Stimulated activated CD4-positive, alpha-beta T cell treated with anti-CD3 and anti-CD28 coated beads, Interleukin-4, amount 100 ng/mL, for 24 hours (primary cell): ENCODE measurements at places on chromosomes 2 and 18.

GRCh38 chr2:173819852-173820251, 145.3 kb downstream of the SP3 start:
- no peak for DNase-seq

GRCh38 chr2:182090486-182090885, 104.8 kb downstream of the PPP1R1C start:
- DNase-seq = no peak

DNA sequence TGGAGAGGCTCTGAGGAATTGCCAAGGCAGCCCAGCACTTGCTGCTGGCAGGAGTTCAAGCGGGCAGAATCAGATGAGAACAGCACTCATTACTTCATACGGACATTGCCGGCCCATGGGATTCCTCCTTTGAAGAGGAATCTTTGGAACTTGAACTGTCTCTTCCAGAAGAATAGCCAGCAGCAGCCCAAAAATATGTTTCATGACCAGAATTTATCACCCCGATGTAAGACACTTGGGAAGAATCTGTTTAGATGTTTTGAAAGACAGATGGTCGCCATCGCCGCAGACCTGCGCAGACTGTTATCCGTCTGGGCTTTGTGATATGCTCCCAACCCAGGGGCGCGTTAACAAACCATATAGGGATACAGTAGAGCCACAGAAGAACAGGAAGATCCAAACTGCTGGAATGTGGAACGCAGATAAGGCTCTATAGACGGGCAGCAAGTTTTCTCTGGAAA, 3.7 kb upstream of the ADI1 start:
- DNase-seq = no peak

DNA sequence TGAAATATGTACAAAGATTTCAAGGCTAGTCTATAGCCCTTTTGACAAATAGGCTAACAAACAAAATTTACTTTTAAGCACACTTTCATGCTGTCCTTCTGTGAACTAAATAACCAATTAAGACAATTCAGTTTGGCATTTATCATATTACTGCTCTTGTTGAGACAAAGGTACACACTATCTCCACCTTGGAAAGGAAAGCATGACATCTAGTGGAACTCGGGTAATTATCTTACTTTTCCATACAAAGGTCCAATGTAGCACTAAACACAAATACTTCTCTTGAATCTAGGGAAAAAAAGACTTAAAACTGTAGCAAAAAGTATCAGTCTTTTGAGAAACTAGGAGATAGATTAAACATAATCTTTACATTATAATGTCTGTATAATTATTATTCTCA, 125.0 kb upstream of the CD226 start:
- no peak for DNase-seq

GRCh38 chr2:120732506-120733237, 3.0 kb upstream of the GLI2 start:
- no peak for DNase-seq

GRCh38 chr2:112006076-112006410, 49.0 kb upstream of the TMEM87B start:
- no peak for DNase-seq

GRCh38 chr2:145383961-145384360, 864.0 kb upstream of the ZEB2 start:
- no peak for DNase-seq

DNA sequence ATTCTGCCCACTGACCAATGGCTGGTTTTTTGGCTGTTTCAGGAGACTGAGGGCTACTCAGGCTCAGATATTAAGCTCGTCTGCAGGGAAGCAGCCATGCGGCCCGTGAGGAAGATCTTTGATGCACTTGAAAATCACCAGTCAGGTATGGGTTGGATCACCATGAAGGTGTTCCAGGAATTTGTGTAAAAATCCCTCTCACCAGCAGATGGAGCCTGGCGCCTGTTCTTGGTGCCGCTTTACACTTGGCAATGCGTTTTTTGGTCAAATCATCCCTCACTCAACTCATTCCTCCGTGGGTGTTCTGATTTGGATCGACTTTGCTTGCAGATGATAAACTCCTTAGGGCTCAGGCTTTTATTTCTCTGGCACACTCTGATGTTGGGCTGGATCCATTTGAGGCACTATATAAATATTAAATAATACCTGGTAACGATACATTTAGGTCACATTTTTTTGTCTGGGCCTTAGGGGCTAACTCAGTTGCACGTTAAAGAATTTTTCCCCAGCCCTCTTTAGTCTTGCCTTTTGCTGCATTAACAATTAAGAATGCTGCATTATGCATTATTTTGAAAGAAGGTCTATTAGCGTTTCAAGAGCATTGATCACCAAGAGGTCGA, 50.0 kb downstream of the HDHD2 start:
- DNase-seq = peak; percentile 69

- DNase-seq = no peak
Observed at GRCh38 chr2:233389601-233390125, 35.4 kb downstream of the DGKD start.

- DNase-seq = no peak
Observed at GRCh38 chr18:44773640-44774155, 93.0 kb downstream of the SETBP1 start.

DNA sequence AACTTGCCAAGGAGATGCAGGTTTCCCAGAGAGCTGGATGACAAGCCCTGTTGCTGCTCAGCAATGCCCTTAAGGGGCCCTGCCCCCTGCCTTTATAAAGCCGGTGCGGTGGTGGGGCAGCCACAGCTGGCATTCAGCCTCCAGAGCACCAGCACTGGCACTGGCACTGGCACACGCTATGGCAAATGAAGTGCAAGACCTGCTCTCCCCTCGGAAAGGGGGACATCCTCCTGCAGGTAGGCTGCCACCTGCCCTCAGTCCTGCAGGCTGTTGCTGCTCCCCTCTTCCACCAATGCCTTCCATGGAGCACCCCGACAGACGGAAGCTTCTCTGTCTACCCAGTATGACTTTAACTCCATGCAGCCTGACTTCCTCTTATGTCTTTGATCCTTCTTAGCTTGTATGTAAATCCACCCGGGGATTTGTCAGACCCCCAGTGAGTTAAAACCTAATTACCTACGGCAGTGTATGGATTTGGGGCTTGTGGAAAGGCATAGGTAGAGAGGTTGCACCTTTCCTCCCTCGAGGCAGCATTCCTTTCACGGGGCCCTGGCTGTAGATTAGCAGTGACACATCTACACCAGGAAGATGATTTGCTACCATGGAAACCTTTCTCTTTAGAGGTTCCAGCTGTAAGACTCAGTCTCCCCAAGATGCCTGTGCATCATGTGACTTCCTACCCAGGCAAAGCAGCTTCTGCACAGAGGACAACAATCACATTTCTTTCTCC, at the start of gene DAPL1:
DAPL1 (plus strand) TSS at position 123 of the 730 bp plus-strand sequence; CDS start at position 179, 56 bp downstream.
- no peak for DNase-seq

DNA sequence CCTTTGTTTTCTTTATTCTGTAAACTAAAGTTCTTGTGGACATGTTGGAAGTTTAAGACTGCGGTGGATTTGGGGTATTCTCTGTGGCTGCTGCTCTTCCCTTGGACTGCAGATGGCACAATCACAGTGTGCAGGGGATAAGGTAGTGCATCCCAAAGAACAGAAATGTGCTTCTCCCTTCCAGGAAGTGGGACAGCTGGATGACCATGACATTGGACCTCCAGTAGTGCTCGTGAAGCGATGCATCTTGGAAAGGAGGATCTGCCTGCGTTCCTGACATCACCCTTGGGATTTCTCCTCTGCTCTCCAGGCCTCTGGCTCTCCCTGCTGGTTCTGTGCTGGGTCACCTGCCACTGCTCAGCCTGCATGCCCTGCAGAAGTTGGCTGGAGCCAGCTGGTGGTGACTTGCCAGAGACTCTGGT, 109.9 kb downstream of the SLC4A3 start:
- no peak for DNase-seq

- no peak for DNase-seq
Observed at GRCh38 chr2:241776336-241777169, at the start of gene GAL3ST2. Gene GAL3ST2, plus strand, starts transcription at chr2:241776822. Its CDS starts 134 bp downstream, at chr2:241776956.

GRCh38 chr18:5237083-5237722, 40.1 kb upstream of the AKAIN1 start:
- no peak for DNase-seq

- no peak for DNase-seq
Observed at GRCh38 chr2:203237346-203238238, 1.2 kb upstream of the CYP20A1 start.

- DNase-seq = peak; percentile 76
Observed at GRCh38 chr2:42105330-42106256, 57.8 kb downstream of the PKDCC start.

DNA sequence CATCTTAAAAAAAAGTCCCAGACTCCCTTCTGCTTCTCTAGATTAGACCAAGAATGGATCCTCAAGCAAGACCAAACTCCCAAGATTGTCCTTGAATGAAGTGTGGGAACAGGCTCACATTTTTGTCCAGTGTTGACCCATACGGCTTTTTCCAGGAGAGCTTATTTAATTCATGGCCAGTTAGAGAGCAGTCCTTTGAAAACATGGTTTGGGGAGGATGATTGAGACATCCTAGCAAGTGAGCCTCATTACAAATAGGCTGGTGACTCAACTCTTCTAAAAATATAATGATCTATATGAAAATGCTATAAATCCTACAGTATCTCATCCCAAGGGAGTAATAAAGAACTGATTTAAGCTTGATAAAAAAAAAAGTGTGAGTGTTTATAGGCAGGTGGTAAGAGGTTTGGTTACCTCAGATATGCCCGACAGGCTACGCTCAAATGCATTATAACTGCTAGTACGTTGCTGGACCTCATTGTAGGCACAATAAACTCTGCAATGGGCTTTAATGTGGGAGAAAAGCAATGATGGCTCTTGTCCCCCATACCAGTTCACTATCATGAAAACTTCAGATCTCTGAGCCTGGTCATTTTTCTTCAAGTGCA, 17.0 kb downstream of the ANKRD29 start:
- no peak for DNase-seq

- no peak for DNase-seq
Observed at GRCh38 chr18:63753676-63754075, 21.5 kb upstream of the SERPINB7 start.

DNA sequence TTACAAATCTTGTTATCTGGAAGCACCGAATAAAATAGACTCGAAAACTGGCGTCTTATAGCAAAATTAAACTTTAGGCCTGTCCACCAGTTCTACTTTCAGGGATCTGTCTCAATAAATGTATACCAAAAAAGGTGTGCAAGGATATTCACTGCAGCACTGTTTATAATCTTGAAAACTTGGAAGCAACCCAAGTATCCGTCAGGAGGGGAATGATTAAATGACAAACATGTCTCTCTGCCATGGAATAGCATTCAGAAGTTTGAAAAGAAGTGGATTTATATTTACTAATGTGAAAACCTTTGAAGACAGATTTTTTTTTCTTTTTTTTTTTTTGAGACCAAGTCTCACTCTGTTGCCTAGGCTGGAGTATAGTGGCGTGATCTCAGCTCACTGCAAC, 32.3 kb upstream of the SATB2 start:
- DNase-seq = no peak

DNA sequence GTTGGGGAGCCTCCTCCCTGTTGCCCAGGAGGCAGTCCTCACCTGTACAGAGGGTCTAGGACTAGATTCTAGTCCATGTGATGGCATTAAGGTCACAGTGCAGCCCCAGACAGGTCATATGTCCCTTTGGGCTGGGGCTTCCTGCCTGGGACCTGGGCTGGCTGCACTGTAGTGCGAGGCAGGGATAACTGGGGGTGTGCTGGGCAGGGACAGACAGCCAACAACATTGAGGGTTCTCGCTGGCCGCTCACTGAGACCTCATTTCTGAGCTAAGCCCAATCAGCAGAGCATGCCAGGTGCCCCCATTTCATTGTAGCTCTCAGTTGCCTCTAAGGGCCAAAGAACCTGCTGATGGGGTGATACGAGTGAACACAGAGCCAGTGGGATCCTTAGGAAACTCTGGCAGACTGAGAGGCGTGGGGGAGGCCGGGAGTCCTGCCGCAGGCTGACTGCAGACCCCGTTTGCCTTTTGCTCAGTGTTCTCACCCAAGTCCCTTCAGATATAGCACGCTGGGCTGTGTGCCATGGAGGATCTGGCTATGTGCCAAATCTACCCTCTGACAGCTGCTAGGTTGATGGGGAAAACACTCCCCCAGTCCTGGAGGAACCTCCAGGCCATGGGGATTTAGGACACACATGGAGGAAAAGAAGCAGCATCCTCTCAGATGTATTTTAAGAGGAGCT, 51.9 kb downstream of the DYSF start:
- no peak for DNase-seq

GRCh38 chr2:155404433-155405002, 706.0 kb downstream of the KCNJ3 start:
- no peak for DNase-seq

GRCh38 chr2:224217962-224218347, 178.9 kb upstream of the SERPINE2 start:
- DNase-seq = no peak

DNA sequence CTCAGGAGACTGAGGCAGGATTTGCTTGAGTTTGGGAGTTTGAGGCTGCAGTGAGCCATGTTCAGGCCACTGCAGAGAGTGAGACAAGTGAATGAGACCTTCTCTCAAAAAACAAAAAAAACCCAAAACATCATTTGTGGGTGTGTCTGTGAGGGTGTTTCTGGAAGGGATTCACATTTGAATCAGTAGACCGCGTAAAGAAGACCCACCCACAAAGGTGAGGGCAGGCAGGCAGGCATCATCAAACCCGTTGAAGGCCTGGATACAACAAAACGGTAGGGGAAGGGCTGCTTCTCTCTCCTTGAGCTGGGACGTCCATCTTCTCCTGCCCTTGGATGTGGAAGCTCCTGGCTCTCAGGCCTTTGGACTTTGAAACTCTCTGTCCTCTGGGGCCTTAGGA, 25.4 kb downstream of the CDKL4 start:
- DNase-seq = no peak

DNA sequence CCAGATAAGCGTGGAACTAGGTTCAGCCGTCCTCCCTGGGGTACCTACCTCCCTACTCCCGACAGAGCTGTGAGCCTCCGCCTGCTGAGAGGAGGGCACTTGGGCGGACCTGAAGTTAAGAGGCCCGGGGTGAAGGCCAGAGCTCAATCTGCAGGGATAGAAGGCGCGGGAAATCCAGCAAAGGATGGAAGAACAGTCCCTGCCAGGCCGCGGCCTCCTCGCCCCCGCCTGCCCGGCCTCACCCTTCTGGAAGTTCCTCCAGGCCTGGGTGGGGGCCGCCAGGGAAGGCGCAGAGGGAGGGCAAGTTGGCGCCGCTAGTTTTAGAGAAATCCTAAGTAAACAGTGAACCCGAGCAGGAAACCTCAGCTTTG, 13.0 kb downstream of the EN1 start:
- no peak for DNase-seq

GRCh38 chr2:10377052-10377746, 70.9 kb downstream of the ODC1 start:
- no peak for DNase-seq

DNA sequence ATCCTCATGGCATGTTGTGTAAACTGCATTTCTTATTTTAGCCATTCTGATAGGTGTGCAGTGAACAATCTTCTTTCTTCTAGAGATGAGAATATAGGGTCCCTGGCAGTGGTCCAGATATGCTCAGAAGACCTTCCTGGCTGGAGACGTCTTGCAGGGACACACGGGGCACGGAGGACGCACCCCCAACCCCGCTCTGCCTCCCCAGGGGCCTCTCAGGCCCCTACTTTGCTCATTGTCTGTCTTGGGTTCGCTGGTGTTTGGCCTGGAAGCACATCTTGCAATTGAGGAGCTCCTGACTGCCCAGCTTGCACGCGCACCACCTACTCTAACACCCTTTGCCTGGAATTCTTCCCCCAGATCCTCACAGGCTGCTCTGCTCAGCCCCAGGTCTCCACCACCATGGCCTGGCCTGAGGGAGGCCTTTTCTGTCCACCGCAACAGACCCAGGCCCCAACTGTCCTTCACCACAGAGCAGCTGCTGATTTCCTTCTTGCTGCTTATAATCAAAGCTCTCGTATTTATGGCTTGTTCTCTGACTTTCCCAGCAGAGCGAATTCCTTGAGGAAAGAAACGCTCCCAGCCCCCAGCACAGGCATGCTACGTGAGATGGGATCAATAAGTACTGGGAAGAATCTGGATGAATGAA, 295.9 kb upstream of the HDAC4 start:
- DNase-seq = no peak

- DNase-seq = no peak
Observed at GRCh38 chr2:8086357-8086756, 595.5 kb upstream of the ID2 start.
